ENCODE measurements at places on chromosomes 7 and 10.

GRCh38 chr10:71527135-71527534, 130.4 kb downstream of the CDH23 start:
- DNase-seq = no peak

- DNase-seq = no peak
These were observed 22.6 kb downstream of the ASAH2 start for GRCh38 chr10:50228672-50229071.

GRCh38 chr10:73424478-73424877, 8.9 kb downstream of the MSS51 start:
- no peak for DNase-seq

DNA sequence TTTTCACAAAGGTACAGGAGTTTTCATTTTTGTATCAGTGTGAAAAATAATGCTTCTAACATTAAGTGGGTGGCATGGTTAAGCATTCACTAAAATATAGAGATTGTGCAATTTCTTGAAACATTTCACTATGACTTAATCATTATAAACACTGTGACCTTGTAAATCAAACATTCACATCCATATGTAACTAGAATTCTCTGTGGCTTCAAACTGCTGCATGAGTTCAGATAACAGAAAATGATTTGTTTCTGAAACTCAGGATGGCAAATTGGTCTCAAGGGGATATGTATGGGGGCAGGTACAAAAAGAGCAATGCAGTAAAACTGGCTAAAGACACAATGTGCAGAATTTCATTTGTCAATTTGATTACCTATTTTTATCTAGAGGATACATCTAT, 3.8 kb downstream of the FAM133B start:
- no peak for DNase-seq

DNA sequence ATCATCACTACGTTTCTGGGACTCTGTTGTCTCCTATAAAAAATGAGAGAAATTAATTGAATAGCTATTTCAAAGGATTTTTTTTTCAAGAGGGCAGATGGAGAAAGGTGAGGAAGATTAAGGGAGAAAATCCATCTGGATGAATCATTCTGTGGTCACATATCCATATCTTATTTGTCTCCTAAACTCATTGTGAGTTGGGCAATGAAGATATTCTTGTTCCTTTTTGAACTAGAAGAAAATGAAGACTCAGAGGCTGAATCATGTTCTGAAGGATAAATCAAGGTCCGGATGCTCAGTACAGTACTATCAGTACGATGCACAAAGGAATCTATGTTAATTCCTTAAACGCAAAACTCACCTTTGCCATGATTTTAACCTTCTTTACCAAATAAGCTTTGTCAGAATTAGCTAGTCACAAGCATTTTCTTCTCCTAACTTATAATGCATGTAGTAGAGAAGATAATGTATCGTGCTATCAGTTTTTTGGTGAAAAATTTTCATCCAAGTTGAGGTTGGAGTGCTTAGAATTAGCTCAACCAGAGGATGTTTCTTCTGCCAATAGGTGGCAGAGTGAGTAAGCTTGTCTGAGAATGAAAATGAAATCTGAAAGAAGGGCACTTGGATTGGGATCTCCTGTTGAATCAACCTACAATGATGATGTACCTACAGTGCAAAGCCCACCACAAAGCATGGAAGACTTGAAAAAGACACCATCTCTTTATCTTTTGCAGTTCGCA, 446.9 kb downstream of the KIF20B start:
- DNase-seq = no peak

GRCh38 chr7:133936074-133936473, 191.1 kb upstream of the LRGUK start:
- no peak for DNase-seq

DNA sequence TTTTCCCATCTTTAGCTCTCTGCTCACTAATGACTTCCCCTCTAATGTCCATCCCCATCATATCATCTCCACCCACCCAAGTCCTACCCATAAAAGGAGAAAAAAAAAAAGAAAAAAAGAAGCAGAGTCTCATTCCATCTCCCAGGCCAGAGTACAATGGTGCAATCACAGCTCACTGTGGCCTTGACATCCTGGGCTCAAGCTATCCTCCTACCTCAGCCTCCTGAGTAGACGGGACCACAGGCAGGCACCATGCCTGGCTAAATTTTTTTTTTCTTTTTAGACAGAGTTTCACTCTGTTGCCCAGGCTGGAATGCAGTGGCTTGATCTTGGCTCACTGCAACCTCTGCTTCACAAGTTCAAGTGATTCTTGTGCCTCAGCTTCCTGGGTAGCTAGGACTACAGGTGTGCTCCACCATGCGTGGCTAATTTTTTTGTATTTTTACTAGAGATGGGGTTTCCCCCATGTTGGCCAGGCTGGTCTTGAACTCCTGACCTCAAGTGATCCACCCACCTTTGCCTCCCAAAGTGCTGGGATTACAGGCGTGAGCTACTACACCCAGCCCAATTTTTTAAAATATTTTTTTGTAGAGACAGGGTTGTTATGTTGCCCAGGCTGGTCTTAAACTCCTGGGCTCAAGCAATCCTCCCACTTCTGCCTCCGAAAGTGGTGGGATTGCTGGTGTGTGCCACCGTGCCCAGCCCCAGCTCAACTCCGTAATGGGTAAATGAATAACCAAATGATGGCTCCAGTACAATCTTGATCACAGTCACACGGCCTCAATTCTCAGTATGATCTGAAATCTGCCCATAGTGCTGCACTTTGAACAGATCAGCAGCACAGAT, 24.6 kb upstream of the SGMS1 start:
- DNase-seq = no peak

GRCh38 chr10:26555719-26556368, 117.7 kb downstream of the APBB1IP start:
- DNase-seq = no peak

- DNase-seq = no peak
These were observed 4.3 kb upstream of the ZNF503 start for GRCh38 chr10:75405598-75406461.

DNA sequence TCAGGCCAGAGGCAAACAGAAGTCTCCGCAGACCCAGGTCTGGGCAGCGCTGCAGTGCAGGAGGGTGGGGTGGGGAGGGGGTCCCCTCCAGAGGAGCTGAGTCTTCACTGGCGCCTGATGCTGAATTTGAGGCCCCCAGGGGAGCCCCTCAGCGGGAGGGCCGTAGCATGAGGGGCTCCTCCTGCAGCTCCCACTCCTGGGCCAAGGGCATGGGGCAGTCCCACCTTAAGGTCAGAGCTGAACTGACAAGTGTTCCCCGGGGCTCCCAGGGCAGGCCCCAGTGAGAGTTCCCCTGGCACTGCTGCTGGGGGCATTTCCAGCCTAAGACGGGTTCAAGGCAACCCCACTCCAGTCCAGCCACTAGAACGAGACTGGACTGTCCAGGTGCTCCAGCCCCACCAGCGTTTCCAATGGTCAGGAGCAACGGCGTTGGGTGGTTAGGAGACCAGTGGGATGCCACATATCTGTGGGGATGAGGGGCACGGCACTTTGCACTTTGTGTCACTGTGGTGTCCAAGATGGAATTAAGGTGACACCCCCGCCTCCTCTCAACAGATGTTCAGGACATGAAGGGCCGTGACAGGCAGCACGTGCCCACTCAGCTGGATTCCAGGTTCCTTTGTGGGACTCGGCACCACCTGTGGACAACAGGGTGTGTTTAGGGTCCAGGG, 139.1 kb downstream of the PTPRN2 start:
- DNase-seq = peak; percentile 75

DNA sequence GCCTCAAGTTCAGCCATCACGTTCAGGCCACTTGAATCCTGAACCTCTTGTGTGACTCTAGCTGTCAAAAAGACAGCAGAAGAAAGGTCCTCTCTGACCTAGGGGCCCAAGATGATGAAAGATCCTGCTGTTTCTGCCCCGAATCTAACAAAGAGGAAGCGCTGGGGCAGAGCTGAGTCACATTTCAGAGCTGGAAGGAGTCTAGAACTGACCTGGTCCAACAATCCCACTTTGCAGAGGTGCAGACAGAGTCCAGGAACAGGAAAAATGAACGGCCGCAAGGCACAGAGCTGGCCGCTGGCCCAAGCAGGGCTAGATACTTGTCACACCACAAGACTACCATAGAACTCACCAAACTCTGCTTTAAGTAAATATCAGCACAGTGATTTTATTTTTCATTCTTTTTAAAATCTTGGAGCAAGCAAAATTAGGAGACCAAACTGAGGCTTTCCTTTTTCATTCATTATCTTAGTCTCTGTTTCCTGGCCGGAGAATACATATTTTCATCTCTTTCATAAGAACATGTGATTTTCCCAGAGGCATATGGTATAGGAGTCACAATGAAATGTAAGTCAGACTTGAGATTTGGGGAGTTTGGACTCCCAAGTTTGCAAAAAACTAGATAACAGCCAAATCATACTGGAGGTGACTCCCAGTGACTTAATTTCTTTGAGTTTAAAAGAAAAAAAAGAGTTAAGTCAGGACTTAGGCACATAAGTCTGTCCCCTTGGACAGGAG, 52.8 kb downstream of the CHST15 start:
- DNase-seq = no peak

- DNase-seq = no peak
These were observed 86.6 kb downstream of the CFAP58 start for GRCh38 chr10:104440221-104440620.

GRCh38 chr10:78672918-78673317, 395.8 kb upstream of the ZMIZ1 start:
- no peak for DNase-seq

- DNase-seq = no peak
These were observed 33.2 kb downstream of the SH3PXD2A start for GRCh38 chr10:103822107-103822716.

Data from mesenteric fat pad (tissue), 1 donor.